ENCODE measurements at places on chromosomes 1 and 21. TPM values are rescaled to one million over a fixed set of nuclear protein-coding genes. Genes with fewer than 3 reads are reported as not detected.

DNA sequence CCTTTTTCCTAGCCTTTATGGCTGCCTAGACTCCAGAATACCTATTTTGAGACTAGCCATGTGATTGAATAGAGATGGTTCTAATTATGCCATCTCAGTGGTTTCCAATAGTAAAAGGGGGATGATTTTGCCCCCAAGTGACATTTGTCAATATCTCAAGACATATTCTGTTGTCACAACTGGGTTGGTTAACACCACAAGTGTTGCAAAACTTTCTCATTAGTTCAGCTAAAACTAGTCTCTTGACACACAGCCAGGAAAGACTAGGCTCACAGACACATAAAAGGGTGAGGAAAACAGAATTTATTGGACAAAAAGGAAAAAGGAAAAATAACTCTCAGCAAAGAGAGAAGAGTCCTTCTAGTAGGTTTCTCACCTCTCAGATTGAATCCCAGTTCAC is 39.9 kb upstream of the GBP5 start:
- H3K4me1 ChIP-seq = peaks cover 3% of the 10 kb centered on the region
- no peaks in the 10 kb centered on the region for H3K27me3 ChIP-seq
- no peak overlapping the region for H3K4me3 ChIP-seq
- DNase-seq = no peak
- H3K27ac ChIP-seq = no peak overlapping the region

GRCh38 chr1:21922090-21923013 is 14.8 kb downstream of the HSPG2 start:
- no peaks in the 10 kb centered on the region for H3K36me3 ChIP-seq
- H3K4me1 ChIP-seq = peaks cover 13% of the 10 kb centered on the region
- no peak for DNase-seq
- peak overlapping the region; percentile 80 for H3K27ac ChIP-seq

- no peak overlapping the region for H3K4me3 ChIP-seq
- no peaks in the 10 kb centered on the region for H3K4me1 ChIP-seq
- no peak for DNase-seq
- no peaks in the 10 kb centered on the region for H3K27me3 ChIP-seq
Measured at GRCh38 chr1:32966900-32967299, 2.3 kb upstream of the RNF19B start.

DNA sequence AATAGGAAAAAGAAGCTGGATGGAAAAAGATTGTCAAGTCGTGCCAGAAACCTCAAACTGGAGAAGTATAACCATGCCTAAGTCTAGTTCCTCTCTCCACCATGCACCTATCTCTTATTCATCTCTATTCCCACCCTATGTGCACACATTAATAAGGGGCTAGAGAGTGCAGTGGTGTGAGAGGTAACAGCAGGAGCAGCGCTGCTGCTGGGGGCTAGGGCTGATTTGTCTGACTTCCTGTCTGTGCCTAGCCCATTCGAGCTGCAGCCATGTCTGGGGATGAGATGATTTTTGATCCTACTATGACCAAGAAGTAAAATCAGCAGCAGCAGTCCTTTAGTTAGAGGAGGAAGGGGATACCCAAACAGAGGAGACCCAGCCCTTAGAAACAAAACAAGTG is 43.0 kb downstream of the TRIM33 start:
- no peak overlapping the region for H3K4me3 ChIP-seq
- H3K27me3 ChIP-seq = no peaks in the 10 kb centered on the region
- no peaks in the 10 kb centered on the region for H3K36me3 ChIP-seq

DNA sequence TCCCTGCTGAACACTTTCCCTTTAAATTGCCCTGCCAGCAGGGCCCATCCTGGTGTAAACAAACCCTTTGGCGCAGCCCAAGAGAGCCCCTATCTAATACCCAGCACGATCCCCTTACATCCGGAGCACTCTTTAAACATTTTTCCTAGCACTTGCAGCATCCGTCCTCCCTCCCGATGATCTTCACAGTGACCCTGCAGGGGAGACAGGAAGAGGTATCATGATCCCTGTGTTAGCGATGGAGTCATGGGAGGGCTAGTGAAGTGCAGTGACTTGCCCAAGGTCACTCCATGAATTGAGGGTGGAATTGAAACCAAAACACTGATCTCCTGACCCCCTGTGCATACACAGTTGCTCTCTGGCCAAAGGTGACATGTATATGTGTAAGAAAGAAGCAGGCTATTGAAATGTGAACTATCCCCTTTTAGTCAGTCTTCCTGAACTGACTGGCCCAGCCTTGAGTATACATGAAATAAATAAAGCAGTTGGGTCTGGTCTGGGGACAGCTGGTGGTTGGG is 9.8 kb upstream of the KCNQ4 start:
- H3K4me3 ChIP-seq = no peak overlapping the region
- no peak for DNase-seq
- no peaks in the 10 kb centered on the region for H3K27me3 ChIP-seq

DNA sequence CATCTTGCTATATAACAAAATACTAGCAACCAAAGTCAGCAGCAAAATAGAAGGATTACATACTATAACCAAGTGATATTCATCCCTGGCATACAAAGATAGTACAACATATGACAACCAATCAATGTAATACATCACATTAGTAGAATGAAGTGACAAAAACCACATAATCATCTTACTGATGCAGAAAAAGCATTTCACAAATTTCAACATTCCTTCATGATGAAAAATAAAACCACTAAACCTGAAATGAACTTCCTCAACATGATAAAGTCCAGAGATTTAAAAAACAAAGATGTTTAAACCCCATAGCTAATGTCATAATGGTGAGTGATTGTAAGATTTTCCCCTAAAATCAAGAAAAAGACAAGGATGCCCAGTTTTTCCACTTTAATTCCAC is 18.6 kb downstream of the RO60 start:
- H3K27ac ChIP-seq = no peak overlapping the region
- H3K4me3 ChIP-seq = no peak overlapping the region
- no peaks in the 10 kb centered on the region for H3K27me3 ChIP-seq
- H3K36me3 ChIP-seq = no peaks in the 10 kb centered on the region

DNA sequence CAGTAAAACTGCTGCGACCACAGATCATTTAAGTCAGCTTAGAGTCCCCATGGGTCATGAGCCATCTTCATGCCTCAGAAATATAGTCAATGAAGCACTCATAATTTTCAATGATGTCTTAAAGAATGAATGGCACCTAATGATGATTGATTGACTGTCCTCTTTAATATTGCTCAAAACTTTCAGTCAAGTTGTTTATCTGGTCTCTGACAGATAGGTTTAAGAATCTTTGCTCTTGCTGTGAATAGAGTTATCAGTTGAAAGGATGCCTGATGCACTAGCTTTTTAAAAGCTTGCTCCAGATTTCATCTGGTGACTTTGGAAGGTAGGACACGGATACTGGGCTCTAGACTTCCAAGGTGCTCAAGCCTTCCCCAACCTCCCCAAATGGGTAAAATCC is 45.1 kb downstream of the COLGALT2 start:
- no peaks in the 10 kb centered on the region for H3K4me1 ChIP-seq
- H3K27ac ChIP-seq = no peak overlapping the region
- H3K36me3 ChIP-seq = no peaks in the 10 kb centered on the region
- H3K4me3 ChIP-seq = no peak overlapping the region
- DNase-seq = no peak

- no peak overlapping the region for H3K27ac ChIP-seq
- no peaks in the 10 kb centered on the region for H3K36me3 ChIP-seq
- H3K4me1 ChIP-seq = no peaks in the 10 kb centered on the region
- DNase-seq = no peak
Measured at GRCh38 chr1:14681182-14681581, 82.7 kb downstream of the KAZN start.

GRCh38 chr1:1683104-1683905 is 9.3 kb downstream of the SLC35E2B start:
- no peaks in the 10 kb centered on the region for H3K36me3 ChIP-seq
- no peak for DNase-seq
- H3K4me1 ChIP-seq = no peaks in the 10 kb centered on the region
- no peak overlapping the region for H3K27ac ChIP-seq

- no peak for DNase-seq
- no peaks in the 10 kb centered on the region for H3K4me1 ChIP-seq
- H3K4me3 ChIP-seq = no peak overlapping the region
- no peaks in the 10 kb centered on the region for H3K36me3 ChIP-seq
- H3K27ac ChIP-seq = no peak overlapping the region
Measured at GRCh38 chr21:46295177-46295770, 9.1 kb downstream of the YBEY start.

- H3K27me3 ChIP-seq = no peaks in the 10 kb centered on the region
- H3K27ac ChIP-seq = no peak overlapping the region
- DNase-seq = no peak
- no peak overlapping the region for H3K4me3 ChIP-seq
Measured at GRCh38 chr1:100714599-100714998, 4.9 kb upstream of the VCAM1 start.

DNA sequence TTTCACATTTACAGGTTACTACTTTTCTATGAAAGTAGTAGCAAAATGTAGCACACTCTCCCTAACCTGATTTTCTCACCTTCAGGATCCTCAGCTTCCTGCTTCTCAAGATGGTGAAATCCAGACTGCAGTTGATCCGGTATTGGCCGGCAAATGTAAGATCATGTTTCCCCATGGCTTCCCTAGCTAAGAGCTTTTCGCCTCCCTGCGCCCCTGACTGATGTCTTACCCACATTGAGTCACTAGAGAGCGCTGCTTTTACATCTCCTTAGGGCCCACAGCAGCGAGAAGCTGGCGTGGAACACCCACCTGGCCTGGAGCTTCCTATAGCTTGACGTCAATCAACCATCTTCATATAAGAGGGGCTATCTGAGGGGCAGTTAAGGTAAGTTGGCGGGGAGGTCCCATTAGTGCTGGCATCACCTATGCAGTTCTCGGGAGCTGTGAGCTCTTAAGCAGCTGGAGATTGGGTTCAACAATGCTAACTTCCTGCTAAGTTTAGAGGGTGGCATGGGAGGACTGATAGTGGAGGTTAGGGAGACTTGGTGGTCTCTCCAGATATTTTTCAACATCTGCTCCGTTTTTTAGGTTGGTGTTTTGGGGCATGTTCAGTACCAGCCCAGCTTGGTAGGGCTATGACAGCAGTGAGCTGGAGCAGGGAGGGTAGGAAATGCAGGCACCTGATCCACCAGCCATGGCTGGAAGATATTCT is 5.5 kb downstream of the PTPN7 start:
- no peak overlapping the region for H3K27ac ChIP-seq
- no peak overlapping the region for H3K4me3 ChIP-seq
- H3K27me3 ChIP-seq = no peaks in the 10 kb centered on the region

DNA sequence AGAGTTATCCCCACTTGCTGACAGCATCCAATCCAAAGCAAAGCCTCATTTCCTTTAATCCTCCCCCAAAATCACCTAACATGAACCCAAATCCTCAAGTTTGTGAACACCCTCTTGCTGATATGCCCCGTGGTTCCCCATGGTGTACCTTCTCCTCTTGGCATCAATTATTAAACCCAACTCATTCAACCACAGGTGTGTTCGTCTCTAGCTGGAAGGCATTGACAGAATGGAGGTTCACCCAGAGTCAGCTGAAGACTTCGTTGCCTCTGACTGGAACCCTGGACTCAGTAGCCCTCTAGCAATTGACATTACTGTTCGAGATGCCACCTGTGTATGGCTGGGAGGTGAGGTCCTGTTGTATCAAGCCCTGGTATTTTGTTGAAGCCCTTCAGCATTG is 22.8 kb downstream of the SLC30A10 start:
- no peaks in the 10 kb centered on the region for H3K36me3 ChIP-seq
- H3K4me3 ChIP-seq = no peak overlapping the region
- no peaks in the 10 kb centered on the region for H3K27me3 ChIP-seq
- H3K27ac ChIP-seq = no peak overlapping the region
- no peak for DNase-seq

DNA sequence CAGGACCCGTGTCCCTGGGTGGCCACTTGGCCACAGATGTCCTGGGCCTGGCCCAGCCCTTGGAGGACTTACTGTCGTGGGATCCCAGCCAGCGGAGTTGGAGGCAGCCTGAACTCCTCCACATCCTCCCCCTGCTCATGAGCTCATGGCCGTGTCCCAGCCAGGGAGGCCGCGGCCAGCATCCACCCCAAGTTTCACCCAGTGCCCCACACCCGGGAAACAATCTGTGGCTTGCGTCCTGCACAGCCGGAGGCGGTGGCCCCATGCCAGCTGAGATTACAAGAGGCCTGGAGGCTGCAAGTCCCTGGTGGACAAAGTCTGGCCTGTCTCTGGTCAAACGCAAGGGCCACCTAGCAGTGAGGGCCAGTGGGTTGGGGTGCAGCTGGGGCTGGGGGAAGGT is 27.5 kb upstream of the TMEM52 start:
- no peak overlapping the region for H3K4me3 ChIP-seq
- H3K36me3 ChIP-seq = no peaks in the 10 kb centered on the region
- no peaks in the 10 kb centered on the region for H3K4me1 ChIP-seq
- no peak overlapping the region for H3K27ac ChIP-seq
- H3K27me3 ChIP-seq = no peaks in the 10 kb centered on the region

DNA sequence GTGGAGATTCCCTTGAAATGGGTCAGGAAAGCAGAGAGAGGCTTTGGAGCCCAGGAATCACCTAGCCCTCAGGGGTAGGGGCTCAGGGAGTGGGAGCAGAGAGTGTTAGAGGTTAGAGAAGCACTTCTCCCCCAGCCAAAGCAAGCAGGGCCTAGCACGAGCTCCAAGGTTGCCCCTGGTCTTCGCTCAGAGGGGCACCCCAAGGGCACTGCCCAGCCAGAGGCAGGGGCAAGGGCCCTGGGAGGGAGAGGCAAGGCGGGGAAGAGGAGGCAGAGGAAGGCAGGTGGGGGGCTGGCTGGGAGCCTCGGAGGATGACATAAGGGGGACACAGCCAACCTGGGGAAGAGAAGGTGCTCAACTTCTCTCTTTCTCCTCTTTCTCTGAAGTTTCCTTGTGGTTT is 71.9 kb downstream of the CASZ1 start:
- no peak overlapping the region for H3K4me3 ChIP-seq
- H3K36me3 ChIP-seq = no peaks in the 10 kb centered on the region
- DNase-seq = no peak
- no peaks in the 10 kb centered on the region for H3K4me1 ChIP-seq
- H3K27ac ChIP-seq = peak overlapping the region; percentile 10

- H3K36me3 ChIP-seq = no peaks in the 10 kb centered on the region
- no peaks in the 10 kb centered on the region for H3K27me3 ChIP-seq
- no peak overlapping the region for H3K4me3 ChIP-seq
- H3K27ac ChIP-seq = no peak overlapping the region
- no peaks in the 10 kb centered on the region for H3K4me1 ChIP-seq
Measured at GRCh38 chr1:211697356-211697755, 21.9 kb upstream of the NEK2 start.

The GPR3 gene
- 0.20 TPM for polyA plus RNA-seq

The THEM5 gene
- not detected for polyA plus RNA-seq

The CYB5RL gene
- 3.1 TPM for polyA plus RNA-seq

The HSD3B1 gene
- not detected for polyA plus RNA-seq

The NECTIN4 gene
- polyA plus RNA-seq = not detected

The PAPPA2 gene
- not detected for polyA plus RNA-seq

The SEMA4A gene
- polyA plus RNA-seq = 3.0 TPM

The ITLN2 gene
- 4.5 TPM for polyA plus RNA-seq

The SH2D5 gene
- 0.13 TPM for polyA plus RNA-seq
